Left colon (tissue), 2 donors: ENCODE measurements at places on chromosomes 7 and 10.

GRCh38 chr7:1163121-1163520 is 3.1 kb upstream of the ZFAND2A start:
- DNase-seq, result no peak

DNA sequence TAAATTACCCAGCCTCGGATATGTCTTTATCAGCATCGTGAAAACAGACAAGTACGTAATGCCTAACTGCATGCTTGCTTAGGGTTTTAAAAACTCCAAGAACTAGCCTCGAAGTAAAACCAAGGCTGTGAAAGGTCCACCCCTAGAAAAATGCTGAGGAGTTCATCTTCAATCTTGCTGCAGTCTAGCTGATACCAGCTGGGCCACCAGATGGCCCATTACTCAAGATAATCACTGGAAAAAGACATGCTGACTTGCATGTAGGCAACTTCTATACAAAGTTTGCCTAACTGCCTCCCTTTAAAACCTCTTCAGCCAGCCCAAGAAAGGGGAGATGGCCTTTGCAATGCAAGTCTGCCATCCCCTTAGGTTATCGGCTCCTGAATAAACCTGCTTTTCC is 614.1 kb downstream of the GALNT17 start:
- no peak for DNase-seq

GRCh38 chr10:99827936-99828335 is 45.5 kb downstream of the ABCC2 start:
- no peak for DNase-seq

DNA sequence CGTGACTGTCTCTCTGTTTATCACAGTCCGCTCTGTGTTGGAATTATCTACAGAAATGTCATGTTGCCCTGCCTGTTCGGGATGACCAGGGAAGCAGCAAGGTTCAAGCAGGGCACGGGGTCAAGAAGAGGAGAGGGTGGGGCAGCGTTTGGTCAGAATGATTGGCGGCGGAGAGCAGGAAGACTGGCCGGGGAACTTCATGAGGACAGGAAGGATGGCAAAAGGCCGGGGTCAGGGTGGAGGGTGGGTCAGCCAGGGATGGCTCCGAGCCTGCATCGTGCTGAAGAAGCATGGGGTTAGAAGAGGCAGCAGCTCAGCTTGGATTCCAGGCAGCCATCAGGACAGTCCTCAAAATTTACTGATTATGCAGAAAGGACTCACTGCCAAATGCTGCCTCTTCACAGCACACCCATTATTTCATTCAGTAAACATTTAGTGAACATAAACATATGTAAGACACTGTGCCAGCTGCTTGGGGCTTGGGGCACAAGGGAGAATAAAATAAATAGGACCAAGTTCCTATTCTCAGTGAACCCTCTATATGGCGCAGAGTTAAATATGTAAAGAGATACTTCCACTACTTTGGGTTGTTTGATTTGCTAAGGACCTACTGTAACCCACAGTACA is 42.8 kb downstream of the WNT2 start:
- DNase-seq, result no peak

- no peak for DNase-seq
These were observed 11.6 kb downstream of the LBX1 start for GRCh38 chr10:101217450-101218281.

DNA sequence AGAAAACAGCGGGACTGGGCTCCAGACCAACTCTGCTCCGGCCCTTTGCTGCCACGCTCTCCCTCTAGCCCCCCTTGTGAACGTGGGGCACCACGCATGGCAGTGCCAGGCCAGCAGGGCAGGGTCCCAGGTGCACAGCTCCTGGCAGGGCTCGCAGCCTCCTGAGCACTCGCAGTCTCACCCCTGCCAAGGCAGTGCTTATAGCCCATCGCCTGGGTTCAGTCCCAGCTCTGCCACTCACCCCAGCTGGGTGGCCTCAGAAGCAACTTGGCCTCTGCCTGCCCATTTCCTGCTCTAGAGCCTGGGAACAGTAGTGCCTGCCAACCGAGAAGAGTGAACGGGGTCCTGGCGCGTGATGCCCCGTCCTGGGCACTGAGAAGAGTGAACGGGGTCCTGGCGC is 36.3 kb downstream of the CFAP46 start:
- no peak for DNase-seq

GRCh38 chr7:129911790-129912189 is 41.0 kb downstream of the UBE2H start:
- DNase-seq, result no peak
